ENCODE measurements at places on chromosomes 2 and 18.

GRCh38 chr18:14189858-14190257, 57.6 kb upstream of the ZNF519 start:
- no peak for DNase-seq

- DNase-seq = no peak
Observed at GRCh38 chr2:182545420-182546167, 118.8 kb upstream of the PDE1A start.

DNA sequence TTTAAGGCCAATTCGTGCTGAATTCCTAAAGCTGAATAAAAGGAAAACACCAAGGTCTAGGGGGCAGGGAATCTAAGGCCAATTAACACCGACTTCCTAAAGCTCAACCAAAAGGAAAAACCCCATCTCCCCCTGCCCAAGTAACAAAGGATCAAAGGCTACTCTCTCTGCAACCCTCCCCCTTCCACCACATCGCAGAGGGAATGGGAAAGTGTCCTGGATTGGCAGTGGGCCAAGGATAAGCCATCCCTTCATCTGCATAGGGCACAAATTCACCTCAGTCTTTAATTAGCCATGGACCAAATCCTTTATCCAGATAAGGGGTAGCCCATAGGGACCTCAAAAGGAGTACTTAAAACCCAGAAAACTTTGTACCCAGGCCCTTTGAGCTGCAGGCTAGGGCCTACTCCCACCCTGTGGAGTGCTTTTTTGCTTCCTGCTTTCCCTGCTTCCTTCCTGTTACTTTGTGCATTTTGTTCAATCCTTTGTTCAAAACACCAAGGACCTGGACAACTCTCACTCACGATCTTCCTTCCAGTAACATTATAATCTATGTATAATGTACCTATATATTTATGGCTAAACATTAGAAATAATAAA, 2119.8 kb upstream of the CELF4 start:
- DNase-seq = no peak

DNA sequence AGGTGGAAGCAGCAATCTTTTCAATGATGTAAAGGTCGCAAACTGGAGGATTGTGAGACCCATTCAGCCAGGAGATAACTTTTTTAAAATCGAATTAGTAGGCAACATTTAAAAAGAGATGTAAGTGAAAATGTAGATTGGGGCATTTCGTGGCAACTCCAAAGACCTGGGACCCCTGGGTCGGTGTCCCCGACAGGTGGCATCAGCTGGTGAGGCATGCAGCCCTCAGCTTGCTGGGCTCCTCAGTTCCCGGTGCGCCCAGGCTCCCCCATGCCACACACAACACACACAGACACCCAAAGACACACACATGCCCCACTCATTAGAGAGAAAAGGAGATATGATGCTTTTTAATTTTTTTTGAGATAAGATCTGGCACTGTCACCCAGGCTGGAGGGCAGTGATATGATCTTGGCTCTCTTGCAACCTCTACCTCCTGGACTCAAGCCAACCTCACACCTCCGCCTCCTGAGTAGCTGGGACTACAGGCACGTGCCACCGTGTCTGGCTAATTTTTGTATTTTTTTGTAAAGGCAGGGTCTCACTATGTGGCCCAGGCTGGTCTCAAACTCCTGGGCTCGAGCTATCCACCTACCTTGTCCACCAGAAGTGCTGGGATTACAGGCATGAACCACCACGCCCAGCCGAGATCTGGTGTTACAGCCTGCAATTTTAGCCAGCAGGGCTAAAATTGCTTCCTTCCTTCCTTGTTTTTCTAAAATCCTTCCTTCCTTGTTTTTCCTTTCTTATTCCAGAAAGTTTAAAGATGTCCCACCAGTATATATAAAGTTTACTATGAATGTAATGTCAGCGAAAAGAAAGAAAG, 122.6 kb upstream of the EPAS1 start:
- DNase-seq = no peak

DNA sequence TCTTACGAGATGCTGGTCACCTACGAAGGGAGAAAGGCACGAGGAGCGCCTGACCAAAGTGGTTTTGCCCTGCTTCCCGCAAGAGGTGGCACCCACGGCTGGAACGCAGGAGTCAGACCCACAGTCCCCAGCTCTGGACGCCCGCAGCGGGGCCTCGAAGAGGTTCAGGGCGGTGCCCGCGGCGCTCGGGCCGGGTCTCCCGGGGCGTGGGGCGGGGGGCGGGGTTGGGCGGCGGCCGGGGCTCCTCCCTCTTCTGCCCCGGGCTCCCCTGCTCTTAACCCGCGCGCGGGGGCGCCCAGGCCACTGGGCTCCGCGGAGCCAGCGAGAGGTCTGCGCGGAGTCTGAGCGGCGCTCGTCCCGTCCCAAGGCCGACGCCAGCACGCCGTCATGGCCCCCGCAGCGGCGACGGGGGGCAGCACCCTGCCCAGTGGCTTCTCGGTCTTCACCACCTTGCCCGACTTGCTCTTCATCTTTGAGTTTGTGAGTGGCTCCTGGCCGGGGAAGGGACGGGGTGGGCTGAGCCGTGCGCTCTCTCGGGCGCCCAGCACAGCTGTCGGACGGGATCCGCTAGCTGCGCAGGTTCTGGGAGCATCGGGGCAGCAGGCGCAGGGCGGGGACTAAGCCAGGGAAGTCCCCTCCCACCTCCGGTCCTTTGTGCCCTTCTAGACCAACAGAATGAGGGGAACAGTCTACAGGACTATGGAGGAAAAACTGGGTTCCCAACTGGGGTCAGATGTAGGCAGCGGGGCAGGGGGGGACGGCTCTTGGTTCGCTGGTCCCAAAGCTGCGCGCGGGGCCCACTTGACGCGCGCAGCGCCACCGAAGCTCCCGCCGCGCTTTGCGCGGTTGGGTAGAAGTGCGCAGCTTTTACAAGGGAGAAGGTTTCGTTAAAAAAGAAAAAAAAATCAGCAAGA, at the start of gene MAL:
TSS of gene MAL (plus strand) at position 303 of the 914 bp plus-strand sequence. CDS start at position 388, 85 bp downstream.
- DNase-seq = no peak

- peak; percentile 1 for DNase-seq
Observed at GRCh38 chr2:21317131-21317530, 193.4 kb downstream of the TDRD15 start.

GRCh38 chr2:99737537-99737936, 247.7 kb upstream of the REV1 start:
- DNase-seq = no peak

GRCh38 chr18:34281290-34281689, 56.6 kb upstream of the NOL4 start:
- no peak for DNase-seq

- DNase-seq = no peak
Observed at GRCh38 chr2:88028931-88029330, 12.6 kb upstream of the RNU2-63P start.

DNA sequence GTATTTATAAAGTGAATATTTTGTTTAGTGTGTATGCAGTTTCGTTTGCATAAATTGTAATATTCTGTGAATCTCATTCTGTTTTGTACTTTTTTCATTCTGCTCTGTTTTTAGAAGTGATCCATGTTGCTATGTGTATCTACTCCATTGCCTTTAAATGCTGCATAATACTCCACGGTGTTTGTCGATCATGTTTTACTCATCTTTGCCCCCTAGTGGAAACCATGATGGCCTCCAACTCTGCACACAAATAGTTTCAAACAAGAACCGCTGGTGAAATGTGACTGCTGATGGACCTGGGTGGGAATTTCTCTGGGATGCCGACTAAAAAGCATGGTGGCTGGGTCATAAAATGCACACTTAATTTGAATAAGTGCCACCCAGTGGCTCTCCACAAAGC, 32.0 kb upstream of the SKOR2 start:
- DNase-seq = no peak

- no peak for DNase-seq
Observed at GRCh38 chr2:61328707-61329251, 142.1 kb downstream of the USP34 start.

GRCh38 chr2:2874805-2875204, 502.8 kb downstream of the EIPR1 start:
- DNase-seq = no peak

- no peak for DNase-seq
Observed at GRCh38 chr18:31546476-31546875, 45.2 kb upstream of the TTR start.

- DNase-seq = no peak
Observed at GRCh38 chr2:207338220-207338607, 172.5 kb upstream of the KLF7 start.

GRCh38 chr2:44524347-44524926, 162.7 kb downstream of the CAMKMT start:
- DNase-seq = no peak

- DNase-seq = no peak
Observed at GRCh38 chr2:229610333-229610732, 104.0 kb downstream of the DNER start.

DNA sequence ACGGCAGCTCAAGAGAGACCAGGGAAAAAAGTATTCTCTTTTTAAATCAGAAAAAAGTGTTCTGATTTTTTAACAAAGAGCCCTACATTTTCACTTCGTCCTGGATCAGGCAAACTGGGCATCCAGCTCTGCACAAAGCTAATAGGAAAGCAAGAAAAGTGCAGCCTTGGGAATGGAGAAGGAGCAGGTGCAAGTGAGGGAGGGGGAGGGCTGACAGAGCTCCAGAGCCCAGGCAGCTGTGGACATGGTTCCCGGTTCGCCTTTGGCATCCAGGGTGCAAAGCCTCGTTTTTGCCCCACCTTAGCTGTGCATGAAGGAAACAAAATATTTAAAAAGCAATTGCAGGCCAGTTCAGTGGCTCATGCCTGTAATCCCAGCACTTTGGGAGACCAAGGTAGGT, 82.2 kb downstream of the FAM124B start:
- no peak for DNase-seq

DNA sequence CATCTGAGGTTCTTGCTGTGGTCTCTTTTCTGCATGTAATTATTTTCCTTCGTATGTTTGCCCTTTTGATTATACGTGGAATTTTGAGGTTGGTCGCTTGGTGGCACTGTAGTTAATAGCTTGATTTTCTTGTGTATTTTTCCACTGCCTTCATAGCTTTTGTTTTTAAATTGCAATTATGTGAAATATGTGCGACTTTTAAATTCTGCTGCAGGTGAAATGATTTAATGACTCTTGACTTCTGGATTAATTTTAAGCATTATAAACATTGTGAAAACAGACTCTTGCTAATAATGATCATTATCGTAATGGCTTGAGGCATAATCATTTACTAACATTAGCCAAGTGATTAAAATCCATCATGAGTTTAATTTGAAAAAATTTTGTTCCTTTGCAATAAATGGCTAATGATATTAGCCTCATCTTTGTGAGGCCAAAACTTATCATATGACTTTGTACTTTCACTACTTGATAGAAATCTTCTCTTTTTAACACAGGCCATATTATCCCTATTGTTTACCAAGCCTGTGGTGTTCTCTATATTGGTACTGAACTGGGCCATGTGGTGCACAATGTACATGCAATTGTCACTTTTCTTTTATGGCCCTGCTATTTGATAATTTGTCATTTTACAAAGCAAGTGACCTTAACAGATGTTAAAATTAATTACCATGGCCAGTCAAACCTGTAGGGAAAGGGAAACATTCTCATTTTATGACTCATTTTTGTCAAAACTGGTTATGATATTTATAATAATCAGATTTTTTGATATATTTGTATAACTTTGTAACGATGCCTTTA, 62.8 kb upstream of the NEUROD1 start:
- DNase-seq = no peak

- no peak for DNase-seq
Observed at GRCh38 chr18:59516356-59517155, 157.5 kb upstream of the LMAN1 start.

DNA sequence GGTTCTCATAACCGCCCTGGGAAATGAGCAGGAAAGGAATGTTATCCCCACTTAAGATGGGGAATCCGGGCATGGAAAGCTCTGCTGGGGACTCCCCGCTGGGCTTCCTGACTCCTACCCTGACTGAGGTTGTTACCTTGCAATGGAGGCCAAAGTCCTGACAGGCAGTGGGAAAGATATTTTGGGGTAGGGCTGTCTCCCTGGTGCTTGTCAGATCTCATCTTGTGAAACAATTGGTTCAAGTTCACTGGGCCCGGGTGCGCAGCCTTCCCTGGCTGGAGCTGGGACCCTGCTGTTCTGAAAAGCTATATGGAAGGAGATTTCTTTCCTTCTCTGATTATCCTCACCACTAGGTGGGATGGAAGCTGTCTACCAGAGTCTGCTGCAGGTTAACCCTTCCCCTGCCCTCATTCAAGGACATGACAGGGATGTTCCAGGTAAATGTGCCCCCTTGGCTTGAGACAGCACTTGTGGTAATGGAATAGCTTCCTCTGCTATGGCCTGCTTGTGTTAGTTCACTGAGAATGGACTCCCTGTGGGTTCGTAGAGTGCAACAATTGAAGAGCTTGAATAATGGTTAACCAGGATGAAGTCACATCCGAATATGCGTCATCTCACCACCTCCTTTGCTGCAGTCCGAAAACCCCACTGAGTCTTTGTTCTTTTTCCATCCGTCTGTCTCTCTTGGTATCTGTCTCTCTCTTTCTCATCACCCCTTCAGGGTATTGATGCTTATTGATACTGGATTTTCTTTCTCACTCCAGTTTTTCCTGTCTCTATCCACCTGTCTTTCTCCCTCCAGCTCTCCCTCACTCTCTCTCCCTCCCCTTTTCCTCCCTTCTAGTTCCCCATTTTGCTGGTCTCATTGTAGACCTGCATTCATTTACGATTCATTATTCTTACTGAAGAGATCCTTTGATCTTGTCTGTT, 67.8 kb upstream of the EPAS1 start:
- DNase-seq = no peak

DNA sequence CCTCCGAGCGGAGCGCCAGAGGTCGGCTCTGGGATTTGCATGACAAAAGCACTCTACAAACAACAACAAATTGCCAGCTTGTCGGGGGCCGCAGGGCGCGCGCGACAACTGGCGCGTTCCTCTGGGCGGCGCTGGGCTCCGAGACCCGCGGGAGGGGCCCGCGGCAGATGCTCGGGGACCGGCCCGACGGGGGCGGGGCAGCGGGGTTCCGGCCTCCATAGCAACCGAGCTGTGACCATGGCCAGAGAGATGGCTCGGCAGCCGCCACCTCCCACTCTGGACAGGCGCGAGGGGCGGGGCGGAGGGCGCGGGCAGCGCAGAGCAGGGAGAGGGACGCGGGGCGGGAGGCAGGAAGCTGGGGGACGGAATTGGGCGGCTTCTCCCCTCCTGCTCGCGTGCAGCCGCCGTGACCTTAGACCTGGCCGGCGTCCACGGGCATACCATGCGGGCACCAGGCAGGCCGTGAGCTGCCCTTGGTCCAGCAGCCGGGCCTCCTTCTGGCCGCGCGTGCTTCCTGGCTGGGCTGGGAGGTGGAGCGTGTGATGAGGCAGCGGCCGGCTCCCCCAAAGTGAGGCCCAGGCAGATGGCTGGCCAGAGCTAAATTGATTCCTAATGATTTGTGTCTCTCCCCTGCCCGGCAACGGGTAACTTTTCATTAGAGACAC, 171.5 kb downstream of the CELF4 start:
- no peak for DNase-seq

- no peak for DNase-seq
Observed at GRCh38 chr2:231966886-231967285, 5.4 kb downstream of the DIS3L2 start.

Data from GDM1 (cell line).